Endothelial cell of umbilical vein (primary cell): ENCODE measurements at places on chromosomes 3 and 15. TPM values are rescaled to one million over a fixed set of nuclear protein-coding genes. Genes with fewer than 3 reads are reported as not detected.

The CCR9 gene
- polyA plus RNA-seq, result not detected in 2 replicates

GRCh38 chr15:35141743-35142471 lies 56.8 kb upstream of the NANOGP8 start:
- no peak for DNase-seq

The SOX14 gene
- not detected in 2 replicates for polyA plus RNA-seq

DNA sequence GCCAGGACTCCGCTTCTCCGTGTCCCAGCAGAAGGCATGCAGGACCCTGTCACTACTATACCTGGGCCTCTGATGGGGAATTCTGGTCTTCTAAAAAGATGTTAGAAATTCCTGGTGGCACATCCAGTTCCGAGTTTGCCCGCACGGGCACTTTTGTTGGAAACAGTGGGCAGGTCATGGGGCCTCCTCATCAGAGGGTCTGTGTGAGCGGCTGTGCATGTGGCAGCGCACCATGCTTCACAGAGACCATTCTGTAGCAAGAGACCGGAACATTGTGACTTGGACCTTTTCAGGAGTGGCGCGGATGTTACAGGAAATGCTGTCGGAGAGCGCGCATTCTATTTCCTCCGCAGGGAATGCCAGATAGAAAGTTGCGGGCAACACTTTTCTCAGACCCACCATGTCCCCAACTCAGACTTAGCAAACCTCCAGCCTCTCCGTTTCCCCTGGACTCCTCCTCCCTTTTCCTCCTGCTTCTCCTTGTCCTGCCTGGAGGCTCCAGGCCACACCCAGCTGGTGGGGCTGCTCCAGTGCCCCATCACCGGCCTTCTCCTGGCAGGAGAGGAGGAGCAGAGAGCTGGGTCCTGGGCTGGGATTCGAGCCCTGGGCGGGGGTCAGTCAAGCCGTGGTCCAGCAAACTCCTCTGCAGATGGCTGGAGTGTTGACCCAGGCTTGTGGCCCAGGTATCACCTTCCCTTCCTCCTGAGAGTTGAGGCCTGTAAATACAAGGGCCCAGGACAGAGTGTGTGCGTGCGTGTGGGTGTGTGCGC lies 46.6 kb downstream of the KLF13 start:
- DNase-seq, result no peak
